Activated CD8-positive, alpha-beta T cell treated with anti-CD3 and anti-CD28 coated beads, Interleukin-2, amount 10 ng/mL, durations not matched to agents 7 days and 5 days (primary cell): ENCODE measurements at places on chromosomes 3 and 15.

DNA sequence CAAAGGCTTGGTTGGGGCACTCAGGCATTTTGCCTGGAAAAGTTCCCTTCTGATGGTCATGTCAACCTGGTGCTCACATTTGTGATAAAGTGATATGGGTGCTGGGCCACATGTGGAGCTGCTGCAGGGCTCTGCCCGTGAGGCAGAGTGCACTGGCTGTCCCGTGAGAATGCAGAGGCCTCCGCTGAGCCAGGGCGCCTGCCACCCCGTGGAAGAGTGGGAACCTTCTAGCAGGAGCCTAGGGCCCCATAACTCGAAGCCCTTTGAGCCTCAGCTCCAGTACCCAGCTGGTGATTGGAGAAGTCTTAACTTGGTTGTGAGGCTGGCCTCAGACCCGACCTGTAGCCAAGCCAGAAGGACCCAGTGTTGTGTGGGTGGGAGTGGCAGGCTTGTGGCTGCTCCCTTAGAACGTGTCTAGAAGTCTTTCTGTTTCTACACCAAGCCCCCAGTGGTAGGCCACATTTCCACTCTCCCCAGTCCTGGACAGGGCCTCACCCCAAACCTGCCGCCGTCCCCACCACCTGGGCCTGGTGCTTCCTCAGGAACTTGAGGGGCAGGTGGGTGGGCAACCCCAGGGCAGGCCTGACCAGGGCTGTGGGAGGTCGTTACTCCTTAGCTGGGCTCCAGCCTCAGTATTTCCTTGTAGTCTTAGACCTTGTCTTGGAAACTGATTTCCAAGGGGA lies 19.7 kb downstream of the SEC61A1 start:
- H3K4me1 ChIP-seq = peaks cover 12% of the 10 kb centered on the region
- peaks cover 33% of the 10 kb centered on the region for H3K36me3 ChIP-seq
- H3K4me3 ChIP-seq = no peak overlapping the region
- no peaks in the 10 kb centered on the region for H3K27me3 ChIP-seq

- H3K36me3 ChIP-seq = peaks cover 54% of the 10 kb centered on the region
- H3K4me3 ChIP-seq = peak overlapping the region; percentile 77
- H3K4me1 ChIP-seq = peaks cover 92% of the 10 kb centered on the region
Observed at GRCh38 chr3:46372492-46373359, 2.0 kb downstream of the CCR5 start.

DNA sequence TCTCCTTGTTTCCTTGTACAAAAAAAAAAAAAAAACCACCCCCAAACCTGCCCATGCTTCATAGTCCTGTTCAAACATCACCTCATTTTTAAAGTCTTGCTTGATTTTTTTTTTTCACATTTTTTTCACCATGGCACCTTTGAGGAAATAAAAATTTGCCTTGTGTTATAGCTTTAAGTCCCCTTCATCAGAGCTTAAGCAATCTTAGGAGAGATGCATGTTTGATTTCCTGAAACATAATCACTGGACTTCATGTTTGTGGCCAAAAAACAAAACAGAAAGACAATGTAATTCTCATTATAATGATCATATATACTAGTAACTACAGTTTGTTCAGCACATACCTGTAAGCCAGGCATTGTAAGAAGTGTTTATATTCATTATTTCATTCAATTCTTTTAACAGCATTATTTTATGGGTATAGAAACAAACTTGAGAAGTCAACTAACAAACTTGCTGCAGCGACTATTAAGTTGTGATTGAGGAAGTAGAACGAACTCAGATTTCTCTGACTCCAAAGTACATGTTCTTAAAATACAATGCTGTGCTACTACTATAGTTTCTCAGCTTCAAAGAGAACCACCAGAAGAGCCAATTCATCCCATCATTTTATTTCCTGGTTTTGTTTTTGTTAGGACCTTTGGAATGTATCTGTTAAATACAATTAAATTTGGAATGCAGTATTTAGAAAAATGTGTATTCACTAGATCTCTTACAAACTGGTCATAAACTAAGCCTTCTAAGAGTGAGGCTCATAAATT lies 203.8 kb downstream of the TCF12 start:
- DNase-seq = no peak
- no peak overlapping the region for H3K4me3 ChIP-seq
- H3K27me3 ChIP-seq = no peaks in the 10 kb centered on the region
- H3K27ac ChIP-seq = no peak overlapping the region

GRCh38 chr15:65936282-65936681 lies 67.0 kb downstream of the RAB11A start:
- H3K27ac ChIP-seq = no peak overlapping the region
- H3K4me3 ChIP-seq = no peak overlapping the region
- no peaks in the 10 kb centered on the region for H3K36me3 ChIP-seq
- no peak for DNase-seq
- H3K27me3 ChIP-seq = no peaks in the 10 kb centered on the region

DNA sequence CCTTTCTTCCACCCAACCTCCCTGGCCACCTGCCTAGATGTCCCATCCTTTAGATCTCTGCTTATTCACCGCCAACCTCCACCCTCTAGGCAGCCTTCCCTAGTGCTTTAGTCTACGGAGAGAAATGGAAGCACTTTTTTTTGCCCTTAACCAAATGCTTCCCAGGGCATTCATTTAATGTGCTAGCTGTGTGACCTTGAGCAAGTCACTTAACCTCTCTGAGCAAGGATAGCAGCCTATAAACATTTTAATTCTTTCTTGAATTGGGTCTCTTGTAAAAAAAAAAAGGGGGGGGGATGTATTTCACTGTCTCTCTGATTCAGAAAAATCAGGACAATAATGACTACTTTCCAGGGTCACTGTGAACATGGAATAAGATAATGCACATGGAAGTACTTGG lies 3.2 kb upstream of the INSYN1 start:
- peaks cover 40% of the 10 kb centered on the region for H3K27me3 ChIP-seq
- no peak overlapping the region for H3K27ac ChIP-seq
- H3K4me3 ChIP-seq = no peak overlapping the region
